NCI-H1694 treated with DMSO at 0.1 percent for 48 hours (cell line): ENCODE measurements at places on chromosomes 13 and 19.

DNA sequence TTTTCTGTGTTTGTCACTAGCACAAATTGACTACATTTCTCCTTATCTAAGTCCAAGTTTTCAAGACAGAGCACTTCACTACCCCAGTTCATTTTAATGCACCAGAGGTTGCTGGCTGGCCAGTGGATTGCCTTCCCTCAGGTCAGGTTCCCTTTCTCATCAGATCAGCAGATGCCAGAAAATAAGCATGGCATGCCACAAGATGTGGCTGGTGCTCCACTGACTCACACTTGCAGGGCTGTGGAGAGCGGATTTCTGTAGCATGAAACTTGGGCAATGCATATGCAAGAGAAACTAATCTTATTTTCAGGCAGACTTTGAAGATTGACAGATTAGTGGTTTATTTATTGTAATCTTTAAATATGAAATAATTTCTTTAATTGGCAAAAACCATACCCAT is 79.5 kb downstream of the RUBCNL start:
- DNase-seq: no peak

- no peak for DNase-seq
Observed at GRCh38 chr19:46176116-46176860, 28.2 kb downstream of the IGFL2 start.

DNA sequence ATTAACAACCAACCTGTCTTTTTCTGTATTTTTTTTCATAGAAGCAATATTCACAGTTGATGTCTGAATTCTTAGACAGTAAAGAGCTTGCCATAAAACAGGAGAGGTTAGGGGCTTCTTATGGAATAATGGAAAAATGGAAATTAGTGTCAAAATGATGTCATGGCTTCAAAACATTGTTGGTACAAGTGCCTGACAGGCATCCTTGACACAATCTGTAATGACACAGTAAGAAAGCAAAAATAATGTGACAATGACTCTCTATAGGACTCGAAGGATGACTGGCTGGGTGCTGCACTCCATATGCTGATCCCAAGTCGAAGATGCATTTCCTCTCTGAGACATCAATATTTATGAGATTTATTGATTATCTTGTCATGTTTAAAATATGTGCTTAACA is 205.3 kb upstream of the DACH1 start:
- no peak for DNase-seq

DNA sequence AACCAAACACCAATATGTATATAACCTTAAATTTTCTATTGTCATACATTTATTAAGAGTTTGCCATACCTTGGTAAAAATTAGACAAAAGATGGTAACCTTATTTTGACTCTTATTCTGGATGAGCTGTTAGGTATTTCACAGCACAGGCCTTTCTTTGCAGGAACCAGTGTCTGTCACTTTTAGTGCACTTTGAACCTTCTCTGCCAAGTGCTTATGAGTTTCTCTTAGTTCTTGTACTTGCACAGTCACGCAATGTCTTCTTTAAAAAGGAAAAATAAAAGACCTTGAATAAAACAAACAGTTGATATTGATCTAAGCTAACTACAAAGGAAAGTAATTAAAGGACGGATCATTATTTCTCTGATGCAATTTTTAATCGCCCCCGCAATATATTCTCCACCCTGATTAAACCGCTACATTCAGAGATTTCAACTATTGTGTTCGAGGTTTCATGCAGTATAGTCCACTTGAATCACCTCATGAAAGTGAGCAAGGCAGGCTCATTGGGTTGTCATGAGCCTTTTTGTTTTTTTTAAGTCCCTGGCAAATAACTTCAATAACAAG is 534.5 kb downstream of the KLF5 start:
- DNase-seq: no peak

GRCh38 chr13:77437267-77437666 is 98.2 kb upstream of the SCEL start:
- DNase-seq: no peak
